ENCODE measurements at places on chromosomes 11 and 22. TPM values are rescaled to one million over a fixed set of nuclear protein-coding genes. Genes with fewer than 3 reads are reported as not detected.

Gene MMP8
- total RNA-seq = 0.24 TPM

Gene KREMEN1
- 6.5 TPM for total RNA-seq

Gene OR51B4
- total RNA-seq = not detected

Gene GVQW3
- total RNA-seq = 0.43 TPM
